ENCODE measurements at places on chromosomes 7 and 10.

GRCh38 chr10:93703066-93703465, 674 bp upstream of the FRA10AC1 start:
- no peak for DNase-seq

- DNase-seq: no peak
Observed at GRCh38 chr7:65339257-65339656, 34.4 kb upstream of the ZNF92 start.

DNA sequence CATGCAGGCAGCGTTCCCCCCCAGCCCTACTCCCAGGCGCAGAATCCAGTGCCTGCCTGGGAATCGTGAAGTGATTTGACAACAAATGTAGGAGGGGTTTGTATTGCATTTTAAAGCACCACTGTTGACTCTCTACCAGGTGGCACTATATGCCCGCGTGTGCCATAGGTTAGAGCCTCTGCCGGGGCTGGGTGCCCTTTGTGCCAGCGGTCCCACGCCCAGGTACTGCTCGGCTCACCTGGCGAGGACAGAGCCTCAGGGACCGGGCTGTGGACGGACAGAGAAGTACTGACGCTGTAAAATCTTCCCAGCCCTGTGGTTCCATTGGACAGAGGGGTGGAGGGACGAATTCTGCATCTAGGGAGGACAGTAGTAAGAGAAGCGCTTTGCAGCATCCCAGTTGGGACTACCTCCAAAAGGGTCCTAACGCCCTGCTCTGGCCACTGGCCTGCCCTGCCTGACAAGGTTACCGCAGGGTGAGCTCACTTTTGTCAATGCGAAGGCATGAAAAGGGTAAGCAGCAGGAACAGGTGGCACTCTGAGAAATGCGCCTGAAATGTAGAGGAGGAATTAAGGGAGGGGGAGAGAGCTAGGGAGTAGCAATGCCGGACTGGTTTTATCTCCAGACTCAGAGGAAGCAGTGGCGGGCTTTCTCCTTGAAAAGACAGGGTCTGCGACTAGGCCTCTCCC, 788 bp upstream of the CACNA2D1 start:
- DNase-seq: no peak

- DNase-seq: no peak
Observed at GRCh38 chr10:44927352-44927751, 16.2 kb downstream of the TMEM72 start.

GRCh38 chr10:78817361-78817760, 251.4 kb upstream of the ZMIZ1 start:
- DNase-seq: no peak

Measured in keratinocyte (primary cell).